ENCODE measurements at places on chromosomes 2 and 18. TPM values are rescaled to one million over a fixed set of nuclear protein-coding genes. Genes with fewer than 3 reads are reported as not detected.

Gene NMUR1
- total RNA-seq = 3.1 TPM

Gene C2orf78
- not detected for total RNA-seq

- no peak overlapping the region for H3K27ac ChIP-seq
- DNase-seq = no peak
- no peaks in the 10 kb centered on the region for H3K36me3 ChIP-seq
- no peak overlapping the region for H3K4me3 ChIP-seq
Measured at GRCh38 chr2:169190197-169190775, 120.9 kb downstream of the DHRS9 start.

DNA sequence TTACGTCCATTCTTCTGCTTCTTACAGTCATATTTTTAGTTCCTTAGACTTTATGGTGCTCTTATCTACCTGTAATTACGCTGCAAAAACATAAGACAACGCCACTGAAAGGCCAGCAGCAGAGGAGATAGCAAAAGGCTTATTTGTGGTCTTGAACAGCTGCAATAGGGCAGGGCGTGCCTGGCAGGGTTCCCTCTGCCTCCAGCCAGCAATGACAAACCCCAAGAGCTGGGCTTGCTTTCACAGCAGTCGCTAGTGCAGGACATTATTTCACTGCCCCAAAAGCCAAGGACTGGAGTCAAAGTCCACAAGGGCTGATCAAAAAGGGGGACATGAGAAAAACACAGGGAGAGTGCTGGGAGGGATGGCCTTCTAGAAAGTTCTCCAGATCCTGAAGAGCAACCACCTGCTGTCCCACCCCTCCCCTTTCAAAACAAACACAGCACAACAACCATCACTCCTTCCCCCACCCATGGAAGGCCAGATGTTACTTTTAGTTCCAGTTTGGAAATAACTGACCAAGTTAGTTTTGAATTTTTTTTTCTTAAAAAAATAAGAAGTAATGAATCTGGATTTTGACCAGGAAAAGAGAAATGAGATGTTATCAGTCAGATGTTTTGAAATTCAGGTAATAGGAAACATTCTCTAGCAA is 127.8 kb downstream of the RBMS1 start:
- DNase-seq = no peak
- peaks cover 64% of the 10 kb centered on the region for H3K4me1 ChIP-seq
- no peak overlapping the region for H3K4me3 ChIP-seq
- peak overlapping the region; percentile 66 for H3K27ac ChIP-seq
- no peaks in the 10 kb centered on the region for H3K27me3 ChIP-seq

Gene MYL12B
- total RNA-seq = 310 TPM

GRCh38 chr2:23861952-23862351 is 65.0 kb downstream of the ATAD2B start:
- no peak overlapping the region for H3K4me3 ChIP-seq
- peaks cover 12% of the 10 kb centered on the region for H3K36me3 ChIP-seq
- no peaks in the 10 kb centered on the region for H3K4me1 ChIP-seq
- no peaks in the 10 kb centered on the region for H3K27me3 ChIP-seq
- no peak overlapping the region for H3K27ac ChIP-seq

Gene HADHB
- total RNA-seq = 49.1 TPM

- H3K27me3 ChIP-seq = no peaks in the 10 kb centered on the region
- DNase-seq = no peak
- H3K4me1 ChIP-seq = no peaks in the 10 kb centered on the region
- H3K4me3 ChIP-seq = no peak overlapping the region
- H3K36me3 ChIP-seq = no peaks in the 10 kb centered on the region
- no peak overlapping the region for H3K27ac ChIP-seq
Measured at GRCh38 chr2:210662560-210662959, 106.2 kb downstream of the CPS1 start.

DNA sequence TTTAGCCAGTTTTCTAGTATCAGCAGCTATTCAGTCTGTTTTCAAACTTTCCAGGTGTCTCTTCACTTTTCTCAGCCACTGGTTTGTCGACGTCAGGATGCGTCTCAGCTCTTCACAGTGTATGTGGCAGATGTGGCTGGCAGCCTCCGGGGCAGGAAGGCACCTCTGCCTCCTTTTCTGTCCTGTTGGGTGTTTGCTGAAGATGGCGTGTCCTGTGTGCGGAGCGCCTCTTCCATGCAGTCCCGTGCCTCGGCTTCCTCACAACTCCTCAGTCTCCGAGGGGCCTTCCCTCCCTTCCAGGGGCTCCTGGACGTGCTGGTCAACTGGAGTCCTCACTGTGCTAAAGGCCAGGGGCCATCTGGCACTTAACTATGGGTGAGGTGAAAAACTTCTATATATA is 65.4 kb upstream of the PXDN start:
- no peaks in the 10 kb centered on the region for H3K27me3 ChIP-seq
- H3K4me3 ChIP-seq = no peak overlapping the region
- no peaks in the 10 kb centered on the region for H3K4me1 ChIP-seq
- no peaks in the 10 kb centered on the region for H3K36me3 ChIP-seq
- H3K27ac ChIP-seq = no peak overlapping the region

DNA sequence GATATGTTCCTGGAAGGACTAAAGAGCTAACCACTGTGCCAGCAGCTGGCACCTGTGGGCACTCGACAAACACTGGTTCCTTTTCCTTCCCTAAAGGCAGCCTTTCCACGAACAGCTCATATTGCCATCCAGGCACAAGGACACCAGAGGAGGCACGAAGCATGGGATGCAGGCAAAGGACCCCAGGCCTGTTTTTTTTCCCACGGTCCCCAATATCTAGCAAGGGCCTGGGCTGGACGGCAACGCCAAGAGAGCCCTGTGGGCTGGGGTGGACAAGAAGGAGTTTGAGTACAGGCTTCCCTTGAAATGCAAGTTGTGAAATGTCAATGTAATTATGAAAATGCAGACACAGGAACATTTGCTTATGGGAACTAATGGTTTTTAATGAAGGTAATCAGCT is 135.9 kb downstream of the CYP26B1 start:
- no peaks in the 10 kb centered on the region for H3K36me3 ChIP-seq
- H3K27ac ChIP-seq = no peak overlapping the region
- H3K4me1 ChIP-seq = no peaks in the 10 kb centered on the region
- peaks cover 5% of the 10 kb centered on the region for H3K27me3 ChIP-seq
- DNase-seq = no peak

DNA sequence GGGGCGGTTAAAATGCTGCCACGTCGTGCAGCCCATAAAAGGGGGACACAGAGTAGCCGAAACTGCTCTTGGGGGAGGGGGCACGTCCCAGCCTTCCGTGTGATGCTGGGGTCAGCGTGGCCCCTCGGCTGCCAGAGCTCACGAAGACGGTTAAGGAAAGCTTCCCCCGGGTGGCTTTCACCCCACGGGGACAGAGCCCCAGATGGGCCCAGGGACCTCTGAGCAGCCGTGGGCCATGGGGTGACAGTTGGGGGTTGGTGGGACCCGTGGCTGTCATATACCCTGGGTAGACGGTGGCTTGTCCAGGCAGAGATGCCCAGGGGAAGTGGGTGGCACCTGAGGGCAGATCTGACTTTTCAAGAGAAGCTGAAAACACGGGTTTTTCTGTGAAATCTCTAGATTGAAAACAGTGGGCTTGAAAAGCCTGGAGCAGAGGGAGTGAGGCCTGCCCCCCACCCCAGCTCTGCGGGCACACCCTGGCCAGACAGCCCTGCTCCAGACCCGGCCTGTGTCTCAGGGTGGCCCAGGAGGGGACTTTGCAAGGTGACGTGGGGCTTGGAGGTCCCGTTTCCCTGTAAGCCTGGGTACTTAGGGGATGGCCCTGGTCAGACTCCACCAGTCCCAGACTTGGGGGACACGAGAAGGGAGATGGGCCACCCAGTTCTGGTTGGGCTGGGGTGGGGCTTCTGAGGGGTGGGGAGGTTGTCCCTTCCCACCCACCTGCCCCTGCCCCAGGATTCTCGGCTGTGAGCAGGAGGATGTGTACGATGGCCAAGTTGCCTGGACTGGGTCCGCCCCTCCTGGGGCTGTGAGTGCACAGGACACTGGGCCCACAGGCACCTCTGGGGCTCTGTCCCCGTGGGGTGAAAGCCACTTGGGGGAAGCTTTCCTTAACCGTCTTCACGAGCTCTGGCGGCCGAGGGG is 652 bp downstream of the NEU4 start:
- DNase-seq = no peak
- no peaks in the 10 kb centered on the region for H3K36me3 ChIP-seq
- no peaks in the 10 kb centered on the region for H3K4me1 ChIP-seq
- no peak overlapping the region for H3K27ac ChIP-seq
- no peak overlapping the region for H3K4me3 ChIP-seq

GRCh38 chr2:79729532-79729931 is 216.7 kb downstream of the CTNNA2 start:
- no peak overlapping the region for H3K27ac ChIP-seq
- H3K36me3 ChIP-seq = no peaks in the 10 kb centered on the region
- no peaks in the 10 kb centered on the region for H3K4me1 ChIP-seq
- H3K4me3 ChIP-seq = no peak overlapping the region
- no peaks in the 10 kb centered on the region for H3K27me3 ChIP-seq

Gene G6PC2
- total RNA-seq = not detected

Gene CDH19
- not detected for total RNA-seq

Gene B3GNT7
- 20.1 TPM for total RNA-seq

DNA sequence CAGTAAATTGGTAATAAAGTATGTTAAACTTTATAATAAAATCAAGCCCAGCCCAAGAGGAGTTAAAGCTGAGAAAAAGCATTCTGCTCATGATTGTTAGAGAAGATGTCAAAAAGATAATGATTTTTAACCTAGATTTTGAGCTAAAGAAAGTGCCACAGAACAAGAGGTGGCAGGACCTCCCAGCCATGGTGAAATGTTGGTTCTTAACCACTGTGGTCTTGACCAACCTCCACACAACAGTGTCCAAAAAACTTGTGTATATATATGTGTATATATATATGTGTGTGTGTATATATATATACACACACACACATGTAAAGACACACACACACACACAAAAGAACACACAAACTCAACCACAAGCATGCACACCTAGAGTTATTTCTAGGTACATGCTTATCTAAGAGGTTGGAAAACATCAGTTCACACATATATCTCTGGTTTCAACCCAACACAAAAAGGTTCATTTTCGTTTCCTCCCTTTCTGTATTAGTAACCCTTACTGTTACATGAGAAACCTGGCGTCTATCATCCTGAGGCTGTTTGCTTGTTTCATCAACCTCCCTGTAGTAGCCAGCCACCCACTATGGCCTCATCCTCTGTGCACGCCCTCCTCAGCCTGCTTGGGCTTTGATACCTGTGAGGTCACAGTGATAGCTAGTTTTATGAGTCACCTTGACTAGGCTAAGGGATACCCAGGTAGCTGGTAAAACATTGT is 631.8 kb upstream of the ID2 start:
- peak overlapping the region; percentile 57 for H3K4me3 ChIP-seq
- peaks cover 32% of the 10 kb centered on the region for H3K4me1 ChIP-seq
- no peaks in the 10 kb centered on the region for H3K27me3 ChIP-seq
- H3K36me3 ChIP-seq = no peaks in the 10 kb centered on the region
- DNase-seq = peak; percentile 78

DNA sequence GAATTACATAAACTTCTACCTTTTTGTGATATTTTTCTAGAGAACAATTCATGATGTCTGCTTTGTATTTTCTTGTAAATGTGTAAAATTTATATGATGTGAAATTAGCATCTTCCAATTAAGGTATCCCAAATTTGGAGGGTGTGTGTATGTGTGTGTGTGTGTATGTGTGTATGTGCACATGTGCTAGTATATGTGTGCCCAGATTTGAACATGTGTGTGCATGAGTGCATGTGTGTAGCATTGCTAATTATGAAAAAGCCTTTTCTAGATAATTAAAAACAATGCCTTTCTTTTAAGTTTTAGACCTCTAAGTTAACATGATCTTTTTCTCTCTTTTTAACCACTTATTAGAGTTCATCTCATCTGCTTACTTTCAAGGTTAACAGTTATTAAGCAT is 208.0 kb upstream of the SPOPL start:
- DNase-seq = no peak
- H3K36me3 ChIP-seq = peaks cover 9% of the 10 kb centered on the region
- no peak overlapping the region for H3K27ac ChIP-seq
- H3K27me3 ChIP-seq = no peaks in the 10 kb centered on the region

GRCh38 chr18:31419457-31419932 is 28.0 kb upstream of the DSG3 start:
- H3K4me3 ChIP-seq = no peak overlapping the region
- no peaks in the 10 kb centered on the region for H3K27me3 ChIP-seq
- DNase-seq = no peak
- H3K4me1 ChIP-seq = no peaks in the 10 kb centered on the region
- H3K27ac ChIP-seq = no peak overlapping the region
- no peaks in the 10 kb centered on the region for H3K36me3 ChIP-seq

- H3K27me3 ChIP-seq = no peaks in the 10 kb centered on the region
- no peaks in the 10 kb centered on the region for H3K4me1 ChIP-seq
- H3K36me3 ChIP-seq = no peaks in the 10 kb centered on the region
- DNase-seq = no peak
- no peak overlapping the region for H3K27ac ChIP-seq
Measured at GRCh38 chr18:41745166-41746049, 209.6 kb upstream of the PIK3C3 start.

GRCh38 chr2:238920053-238920452 is 72.2 kb downstream of the TWIST2 start:
- DNase-seq = no peak
- no peaks in the 10 kb centered on the region for H3K4me1 ChIP-seq
- no peaks in the 10 kb centered on the region for H3K36me3 ChIP-seq
- H3K27ac ChIP-seq = no peak overlapping the region
- no peak overlapping the region for H3K4me3 ChIP-seq

Gene OTOS
- not detected for total RNA-seq

Gene ANO7
- total RNA-seq = 2.8 TPM

DNA sequence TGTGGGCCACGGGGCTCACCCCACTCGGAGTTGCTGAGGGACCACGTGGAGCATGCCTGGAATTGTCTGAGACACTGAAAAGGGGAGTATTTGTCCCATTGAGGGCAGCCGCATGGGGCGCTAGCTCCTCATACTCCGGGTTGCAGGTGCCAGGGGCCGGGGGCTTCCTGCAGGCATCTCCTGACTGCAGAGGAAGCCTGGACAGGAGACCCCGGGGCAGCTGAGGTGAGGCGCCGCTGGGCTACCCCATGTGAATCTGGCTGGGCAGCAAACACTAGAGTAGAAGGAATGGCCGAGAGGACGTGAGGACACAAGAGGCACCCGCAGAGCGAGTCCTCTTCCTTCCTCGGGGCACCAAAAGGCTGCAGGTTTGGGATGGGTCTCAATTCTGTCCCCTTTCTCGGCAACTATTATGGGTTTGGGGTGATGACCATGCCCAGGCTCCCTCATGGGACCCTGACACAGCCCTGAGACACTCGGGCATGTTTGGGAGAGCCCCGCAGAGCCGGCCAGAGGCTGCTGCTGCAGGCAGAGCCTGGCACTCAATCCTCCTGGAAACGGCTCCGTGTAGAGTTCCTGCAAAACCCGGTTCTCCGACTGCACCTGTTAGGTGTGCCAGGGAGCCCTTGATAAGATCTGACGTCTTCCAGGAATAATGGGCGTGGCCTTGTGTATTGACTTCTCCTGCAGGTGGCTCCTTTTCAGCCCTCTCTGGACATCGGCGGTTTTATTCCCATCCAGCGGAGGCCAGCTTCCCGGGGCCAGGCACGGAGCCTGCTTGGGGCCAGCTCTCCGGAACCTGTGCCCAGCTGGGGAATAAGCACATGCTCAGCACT is 77.0 kb downstream of the CTIF start:
- no peaks in the 10 kb centered on the region for H3K4me1 ChIP-seq
- H3K27ac ChIP-seq = no peak overlapping the region
- H3K27me3 ChIP-seq = no peaks in the 10 kb centered on the region
- no peak overlapping the region for H3K4me3 ChIP-seq

- no peak overlapping the region for H3K27ac ChIP-seq
- no peak overlapping the region for H3K4me3 ChIP-seq
Measured at GRCh38 chr2:31660165-31660564, 79.4 kb upstream of the SRD5A2 start.

GRCh38 chr18:56224669-56225561 is 413.5 kb downstream of the TXNL1 start:
- no peak overlapping the region for H3K4me3 ChIP-seq
- no peaks in the 10 kb centered on the region for H3K27me3 ChIP-seq
- DNase-seq = no peak

- H3K4me3 ChIP-seq = no peak overlapping the region
- H3K27me3 ChIP-seq = peaks cover 9% of the 10 kb centered on the region
- no peak for DNase-seq
- H3K27ac ChIP-seq = no peak overlapping the region
Measured at GRCh38 chr2:46844034-46844433, 71.6 kb downstream of the MCFD2 start.
